ENCODE measurements at places on chromosomes 3 and 15.

DNA sequence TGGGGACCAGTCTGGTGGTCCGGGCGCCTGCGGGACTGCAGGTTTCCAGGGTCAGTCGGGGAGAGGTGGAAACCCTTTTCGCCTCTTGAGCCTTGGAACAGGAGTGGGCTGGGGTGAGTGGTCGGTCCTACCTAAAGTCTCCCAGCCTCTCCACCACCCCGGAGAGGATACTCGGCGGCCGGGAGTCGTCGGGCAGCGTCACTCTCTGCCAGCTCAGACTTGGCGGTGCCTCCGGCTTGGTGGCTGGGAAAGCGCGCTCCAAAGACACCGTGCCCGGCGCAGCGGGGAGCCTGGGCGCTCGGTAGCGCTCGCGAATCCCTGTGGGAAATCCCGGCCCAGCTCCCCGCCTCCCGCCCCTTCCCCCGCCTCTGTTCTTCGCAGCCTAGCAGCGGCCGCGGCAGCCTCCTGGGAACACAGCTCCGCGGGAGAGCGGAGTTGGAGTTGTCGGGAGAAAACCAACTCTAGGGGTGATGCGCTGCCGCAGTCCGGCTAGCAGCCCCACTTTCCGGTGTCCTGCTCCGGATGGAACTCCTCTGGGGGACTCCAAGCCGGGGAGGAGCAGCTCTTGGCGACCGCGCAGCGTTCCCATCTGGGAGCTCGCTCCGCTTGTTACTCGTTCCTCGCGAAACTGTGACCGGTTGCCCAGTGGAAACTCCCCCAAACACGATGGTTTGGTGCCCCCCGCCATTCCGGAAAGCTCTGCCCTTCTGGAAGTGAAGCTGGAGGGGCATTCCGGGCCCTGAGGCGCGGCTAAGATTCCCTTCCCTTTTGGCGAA, 1.4 kb downstream of the EPHB1 start:
- no peak for DNase-seq

DNA sequence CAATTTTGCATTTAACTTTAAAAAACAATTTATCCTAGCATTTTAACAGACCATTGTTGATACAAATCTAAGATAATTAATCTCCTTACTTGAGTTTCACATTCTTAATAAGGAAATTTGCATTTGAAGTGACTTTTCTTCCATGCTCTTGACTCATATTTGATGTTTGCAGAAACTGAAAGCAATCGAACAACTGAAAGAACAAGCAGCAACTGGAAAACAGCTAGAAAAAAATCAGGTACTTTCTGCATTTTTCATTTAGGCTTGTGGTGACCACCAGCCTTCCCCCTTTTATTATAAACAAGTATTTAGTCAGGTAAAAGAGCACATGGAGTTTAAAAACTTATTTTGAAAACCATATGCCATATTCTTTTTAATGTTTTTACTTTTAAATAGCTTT, 20.1 kb upstream of the SELENOT start:
- no peak for DNase-seq

GRCh38 chr3:130894130-130894985, 474 bp downstream of the ATP2C1 start:
- DNase-seq = no peak

DNA sequence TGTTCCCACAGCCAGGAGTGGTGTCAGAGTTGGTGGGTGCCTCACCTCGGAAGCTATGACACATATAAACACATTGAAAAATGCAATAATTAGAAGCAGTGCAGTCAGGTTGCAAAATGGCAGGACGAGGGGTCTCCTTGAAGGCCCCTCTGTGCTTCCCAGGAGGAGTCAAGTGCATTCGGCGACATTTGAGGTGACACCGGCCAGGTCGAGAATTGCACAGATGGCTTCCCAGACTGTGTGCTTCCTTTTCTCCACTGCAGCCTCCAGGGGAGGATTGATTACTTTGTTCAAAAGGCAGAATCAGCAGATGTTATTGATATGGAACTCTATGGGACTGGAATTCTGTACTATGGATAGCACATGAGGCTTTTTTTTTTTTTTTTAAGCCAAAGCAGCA, 163.2 kb downstream of the MINAR1 start:
- DNase-seq = no peak

- DNase-seq = no peak
Observed at GRCh38 chr15:42289166-42289565, 15.9 kb upstream of the TMEM87A start.

DNA sequence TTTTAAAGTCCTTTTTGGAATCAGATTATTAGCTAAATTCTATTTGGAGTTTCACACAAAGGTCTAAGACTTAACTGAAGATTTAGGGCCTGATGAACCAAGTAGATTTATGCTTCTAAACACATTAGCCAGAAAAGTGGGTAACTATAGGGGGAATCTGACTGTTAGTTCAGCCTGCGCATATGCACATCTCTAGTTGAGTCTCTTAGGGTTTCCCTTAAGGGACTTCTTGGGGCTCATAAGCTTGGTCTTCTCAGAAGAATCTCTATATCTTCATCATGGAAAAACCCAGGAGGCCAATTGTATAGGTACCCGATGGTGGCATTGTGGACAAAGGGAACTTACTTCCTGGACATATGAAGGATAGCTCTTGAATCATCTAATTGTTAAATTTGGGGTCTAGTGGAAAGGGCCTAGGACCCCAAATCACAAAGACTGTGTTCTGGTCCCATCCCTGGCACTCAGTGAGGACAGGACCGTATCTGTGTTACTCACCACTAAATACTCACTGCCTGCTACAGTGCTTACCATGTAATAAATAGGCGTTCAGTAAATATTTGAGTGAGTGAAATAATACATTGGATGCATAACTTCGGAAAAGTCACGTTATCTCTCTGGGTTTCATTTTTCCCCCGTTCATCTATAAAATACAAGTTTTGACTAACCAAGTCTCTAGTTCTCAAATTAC, 17.0 kb downstream of the SELENOT start:
- DNase-seq = no peak

GRCh38 chr15:82263350-82263749, 732 bp downstream of the SAXO2 start:
- no peak for DNase-seq

DNA sequence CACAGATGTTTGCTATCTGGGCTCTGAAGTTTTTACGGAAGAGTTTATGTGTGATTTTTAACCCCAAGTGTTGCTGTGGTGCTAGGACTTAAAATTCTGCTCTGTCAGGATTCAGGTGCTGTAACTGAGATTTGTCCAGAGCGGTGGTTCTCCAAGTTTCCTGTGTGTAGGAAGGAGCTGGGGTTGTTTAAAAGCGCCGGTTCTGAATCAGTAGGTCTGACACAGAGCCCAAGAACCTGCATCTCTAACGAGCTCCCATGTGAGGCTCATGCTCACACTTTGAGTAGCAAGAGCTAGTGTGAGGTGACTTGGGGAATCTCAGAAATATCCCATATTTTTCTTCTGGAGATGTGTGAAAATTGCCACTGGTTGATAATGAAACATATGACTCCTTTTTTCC, 325.5 kb downstream of the SATB1 start:
- DNase-seq = no peak

DNA sequence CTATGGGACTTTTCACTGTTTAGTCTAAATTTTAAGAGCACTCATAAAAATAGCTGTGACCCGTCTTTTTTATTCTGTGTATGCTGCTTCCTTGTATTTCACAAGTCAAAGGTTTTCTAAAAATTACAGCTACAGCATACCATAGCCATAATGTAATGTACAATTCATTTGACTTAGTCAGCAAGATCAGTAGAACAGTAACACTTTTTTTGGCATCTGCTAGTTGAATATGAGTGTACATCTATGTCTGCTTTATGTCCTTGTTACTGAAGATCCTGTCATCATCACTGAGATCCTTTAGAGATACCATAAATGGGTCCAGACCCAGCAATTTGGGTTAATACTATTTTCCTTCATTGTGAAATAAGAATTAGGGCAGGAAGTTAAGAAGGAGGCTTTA, 42.2 kb downstream of the CMSS1 start:
- DNase-seq = no peak

DNA sequence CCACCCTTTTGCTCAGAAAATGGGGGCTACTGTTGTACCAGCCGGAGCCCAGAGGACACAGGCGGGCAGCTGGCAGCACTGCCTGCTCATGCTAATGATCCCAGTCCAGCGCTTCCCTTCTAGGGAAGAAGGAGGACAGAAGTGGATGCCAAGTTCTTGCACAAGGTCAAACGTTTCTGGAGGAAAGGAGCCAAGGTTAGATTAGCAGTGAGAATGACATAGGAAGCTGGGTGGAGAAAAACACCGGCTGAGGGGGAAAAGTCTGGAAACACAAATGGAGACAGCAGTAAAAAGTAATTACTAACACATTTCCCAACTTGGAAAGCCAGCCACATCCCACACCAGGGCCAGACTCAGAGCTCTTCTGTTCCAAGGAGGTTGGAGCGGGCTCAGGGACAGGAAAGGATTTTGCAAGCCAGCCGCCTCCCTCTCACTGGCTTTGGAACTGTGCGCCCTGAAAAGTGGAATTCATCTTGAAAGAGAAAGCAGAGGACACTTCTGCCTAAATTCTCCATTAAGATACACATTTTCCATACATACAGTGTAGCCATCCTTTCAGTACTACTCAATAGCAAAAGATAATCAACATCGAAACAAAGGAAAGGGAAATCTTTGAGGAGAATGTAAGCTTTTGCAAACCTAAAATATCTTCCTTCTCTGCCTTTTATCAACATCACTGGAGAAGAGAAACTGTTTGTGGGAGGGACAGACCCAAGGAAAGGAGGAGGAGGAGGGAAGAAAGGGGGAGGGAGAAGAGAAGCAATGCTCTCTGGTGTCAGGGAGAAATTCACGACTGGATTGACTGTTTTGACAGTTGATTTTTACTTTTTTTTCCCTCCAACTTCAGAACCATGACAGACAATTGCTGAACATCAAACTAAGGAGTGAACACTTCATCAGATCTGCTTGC, 133.6 kb downstream of the CD47 start:
- peak; percentile 93 for DNase-seq

GRCh38 chr15:71748293-71748718, 62.0 kb upstream of the NR2E3 start:
- no peak for DNase-seq

DNA sequence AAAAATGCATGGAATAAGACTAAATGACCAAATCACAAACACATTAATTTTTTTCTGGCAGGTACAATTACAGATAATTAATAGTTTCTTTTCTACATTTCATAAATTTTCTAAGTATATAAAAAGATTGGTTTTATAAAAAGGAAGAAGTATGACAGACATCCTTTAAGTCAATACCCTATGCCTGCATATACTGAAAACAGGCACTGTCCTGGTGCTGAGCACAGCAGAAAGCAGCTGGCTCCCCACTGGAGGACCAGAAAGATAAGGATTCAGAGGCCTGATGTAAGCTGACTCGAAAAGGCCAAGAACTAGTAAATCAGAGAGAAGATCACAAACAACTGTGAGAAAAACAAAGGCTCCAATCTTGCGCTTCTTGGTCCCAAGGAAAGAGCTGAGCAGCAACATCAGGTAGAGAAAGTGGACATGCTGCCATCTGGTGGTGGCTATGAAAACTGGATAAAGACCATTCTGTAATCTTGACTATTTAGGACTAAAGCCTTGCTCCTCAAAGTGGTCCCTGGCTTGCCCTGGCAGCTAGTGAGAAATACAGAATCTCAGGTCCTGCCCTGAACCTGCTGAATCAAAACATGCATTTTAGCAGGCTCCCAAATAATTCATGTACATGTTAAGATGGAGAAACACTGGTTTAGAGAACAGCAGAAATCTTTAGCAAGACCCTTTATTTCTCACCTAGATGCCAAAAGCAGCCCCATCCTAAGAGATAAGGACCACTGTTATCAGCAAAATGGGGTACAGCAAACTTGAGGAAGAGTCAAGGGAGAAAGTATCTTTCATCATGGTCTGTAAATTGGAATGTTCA, 76.0 kb downstream of the TRANK1 start:
- peak; percentile 52 for DNase-seq

DNA sequence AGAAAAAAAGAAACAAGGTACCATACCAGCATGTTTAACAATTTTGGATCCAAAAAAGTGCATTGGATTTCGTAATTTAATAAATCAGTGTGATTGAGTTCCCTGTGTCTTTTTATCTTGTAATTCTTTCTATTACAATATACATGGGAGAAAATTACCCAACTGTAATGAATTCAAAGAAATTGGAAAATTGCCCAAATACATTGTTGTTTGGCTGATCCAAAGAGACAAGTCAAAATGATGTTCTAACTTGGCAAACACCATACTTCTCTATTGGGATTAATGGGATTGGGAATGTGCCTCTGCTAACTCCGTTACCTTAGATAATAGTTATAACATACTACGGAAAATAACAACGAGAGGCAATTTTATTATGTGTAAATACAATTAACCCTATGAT, 1097.1 kb downstream of the ROBO1 start:
- no peak for DNase-seq

- DNase-seq = peak; percentile 45
Observed at GRCh38 chr3:12553921-12554391, 2.9 kb upstream of the MKRN2 start.

DNA sequence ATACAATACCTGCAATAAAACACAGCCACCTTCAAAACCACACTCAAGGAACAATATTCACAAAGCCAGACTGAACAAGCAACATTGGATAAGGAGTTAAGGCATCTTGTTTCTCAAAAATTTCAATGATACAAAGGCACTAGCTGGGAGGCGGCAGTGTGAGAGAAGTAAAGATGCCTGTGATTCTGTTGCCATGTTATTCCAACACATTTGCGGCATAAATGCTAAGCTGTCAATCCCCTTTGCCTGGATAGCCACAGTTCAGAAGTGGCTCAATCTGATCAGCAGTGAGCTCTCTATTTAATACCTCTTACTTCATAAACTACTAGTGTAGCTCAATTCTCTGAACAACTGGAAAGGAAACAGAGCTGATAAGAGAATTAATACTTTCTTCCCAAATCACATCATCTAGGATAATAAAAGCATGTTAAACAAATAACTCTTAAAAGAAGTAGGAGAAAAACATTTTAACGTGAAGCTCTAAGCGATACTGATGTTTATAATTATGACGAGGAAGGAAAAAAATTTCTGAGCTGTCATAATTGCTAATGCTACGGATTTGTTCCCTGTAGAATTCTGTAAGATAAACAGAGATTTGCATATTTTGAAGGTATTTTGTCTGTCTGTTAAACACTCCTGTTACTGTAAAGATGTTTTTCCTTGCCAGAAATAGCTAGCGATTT, 358.4 kb downstream of the FOXP1 start:
- DNase-seq = no peak

DNA sequence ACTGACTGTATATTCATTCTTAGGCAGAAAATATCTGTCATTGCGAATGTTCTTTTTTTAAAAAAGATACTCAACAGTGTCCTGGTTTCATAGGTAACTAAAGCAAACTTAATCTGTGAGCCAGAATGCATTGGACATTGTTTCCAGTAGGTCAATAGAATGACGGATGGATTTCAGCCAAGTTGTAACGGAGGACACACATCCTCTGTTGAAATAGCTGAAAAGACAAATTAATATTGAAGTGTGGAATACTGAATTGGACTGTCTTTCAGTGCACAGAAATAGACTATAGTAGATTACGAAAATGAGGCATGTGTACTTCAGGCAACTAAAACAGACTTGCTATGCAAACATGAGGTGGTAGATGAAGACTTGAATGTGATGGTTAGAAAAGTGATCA, 461.6 kb downstream of the WDR72 start:
- no peak for DNase-seq

- DNase-seq = peak; percentile 9
Observed at GRCh38 chr3:134348524-134348923, 25.7 kb downstream of the AMOTL2 start.

- no peak for DNase-seq
Observed at GRCh38 chr3:55746808-55747413, 259.8 kb upstream of the WNT5A start.

- DNase-seq = no peak
Observed at GRCh38 chr3:72301779-72302178, 516.8 kb upstream of the PROK2 start.
